Stimulated activated CD8-positive, alpha-beta memory T cell treated with anti-CD3 and anti-CD28 coated beads, Interleukin-7, amount 100 ng/mL, for 1 hour (primary cell): ENCODE measurements at places on chromosomes 16 and 17.

- DNase-seq = no peak
Measured at GRCh38 chr17:34653511-34653910, 74.1 kb downstream of the TMEM132E start.

DNA sequence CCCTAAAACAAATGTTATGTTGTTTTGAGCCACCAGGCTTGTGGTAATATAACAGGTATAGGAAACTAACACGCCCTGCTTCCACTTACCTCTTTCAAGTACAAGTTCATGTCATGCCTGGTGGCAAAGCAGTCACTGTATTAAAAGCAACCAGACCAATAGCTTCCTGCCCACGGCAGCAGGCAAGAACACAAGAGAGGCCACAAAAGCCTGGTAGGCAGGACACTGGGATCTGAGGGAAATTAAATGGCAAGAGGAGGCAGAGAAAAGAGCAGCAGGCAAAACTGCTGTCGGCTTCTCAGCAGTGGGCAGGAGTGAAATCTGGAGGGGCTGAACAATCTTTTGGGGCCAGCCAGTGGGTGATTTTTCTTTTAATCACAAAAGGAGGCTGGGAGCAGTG is 2.2 kb downstream of the CYTH1 start:
- DNase-seq = no peak

- DNase-seq = no peak
Measured at GRCh38 chr16:77834635-77835540, 46.5 kb downstream of the VAT1L start.

GRCh38 chr17:82655038-82655479 is 6.8 kb upstream of the WDR45B start:
- DNase-seq = no peak

GRCh38 chr16:62712566-62712965 is 676.3 kb upstream of the CDH8 start:
- no peak for DNase-seq
